COR-L47 (cell line): ENCODE measurements at places on chromosomes 16 and 17.

DNA sequence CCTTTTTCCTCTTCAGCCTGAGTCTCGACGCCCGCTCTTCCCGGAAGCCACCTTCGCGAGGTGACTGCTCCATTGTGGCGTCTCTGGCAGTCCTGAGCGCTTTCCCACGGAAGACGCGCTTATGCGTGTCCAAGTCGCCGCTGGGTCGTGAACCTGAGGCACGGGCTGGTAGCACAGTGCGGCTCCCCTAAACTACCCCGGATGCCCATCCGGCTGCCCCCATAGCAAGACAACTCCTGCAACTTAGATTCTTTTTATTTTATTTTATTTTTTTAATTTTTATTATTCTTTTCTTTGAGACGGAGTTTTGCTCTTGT is 2.1 kb upstream of the ESRP2 start:
- DNase-seq = no peak

DNA sequence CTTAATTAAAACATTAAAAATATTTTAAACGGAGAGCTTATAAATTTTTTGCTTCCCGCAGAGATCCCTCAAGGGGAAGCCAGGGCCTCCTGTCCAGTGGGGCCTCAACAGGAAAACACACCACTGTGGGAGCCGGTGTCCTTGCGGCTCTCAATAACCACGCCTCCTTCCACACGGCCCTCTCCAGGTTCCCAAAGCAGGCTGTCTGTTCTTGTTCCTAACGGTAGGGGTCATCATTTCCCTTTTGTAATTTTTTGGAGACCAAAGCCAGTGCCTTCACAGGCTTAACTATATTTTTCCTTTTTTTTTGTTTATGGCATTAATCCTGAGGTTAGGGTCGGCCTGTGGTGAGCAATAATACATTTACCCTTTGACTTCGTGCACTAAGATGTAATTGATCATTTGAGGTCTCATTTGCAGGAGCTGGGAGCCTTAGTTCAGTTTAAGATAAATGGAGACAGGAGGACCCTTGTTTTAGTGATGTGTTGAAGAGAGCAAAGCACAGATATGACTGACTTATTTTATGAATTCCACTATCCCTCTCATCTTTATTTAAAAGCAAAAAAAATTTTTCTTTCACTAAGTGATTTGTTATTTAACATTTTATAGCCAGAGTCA is 77.5 kb upstream of the N4BP1 start:
- DNase-seq = peak; percentile 68

DNA sequence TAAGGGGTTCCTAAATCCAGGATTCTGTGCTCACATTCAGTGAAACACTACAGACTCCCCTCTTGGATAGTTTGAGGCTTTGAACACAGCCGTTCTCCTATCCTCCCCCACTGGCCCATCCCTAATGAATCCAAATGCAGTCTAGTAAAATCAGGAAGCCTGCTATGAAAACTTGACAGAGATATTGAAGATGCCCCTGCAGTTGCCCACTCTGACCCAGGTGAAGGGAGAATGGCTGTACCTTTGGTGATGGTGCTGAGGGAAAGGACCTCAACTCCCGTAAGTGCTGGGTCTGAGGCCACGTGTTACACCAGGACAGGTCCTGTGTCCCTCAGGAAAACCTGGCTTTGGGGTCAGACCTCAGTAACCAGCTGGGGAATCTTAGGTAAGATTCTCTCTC is 54.4 kb downstream of the SF3B3 start:
- DNase-seq = no peak

DNA sequence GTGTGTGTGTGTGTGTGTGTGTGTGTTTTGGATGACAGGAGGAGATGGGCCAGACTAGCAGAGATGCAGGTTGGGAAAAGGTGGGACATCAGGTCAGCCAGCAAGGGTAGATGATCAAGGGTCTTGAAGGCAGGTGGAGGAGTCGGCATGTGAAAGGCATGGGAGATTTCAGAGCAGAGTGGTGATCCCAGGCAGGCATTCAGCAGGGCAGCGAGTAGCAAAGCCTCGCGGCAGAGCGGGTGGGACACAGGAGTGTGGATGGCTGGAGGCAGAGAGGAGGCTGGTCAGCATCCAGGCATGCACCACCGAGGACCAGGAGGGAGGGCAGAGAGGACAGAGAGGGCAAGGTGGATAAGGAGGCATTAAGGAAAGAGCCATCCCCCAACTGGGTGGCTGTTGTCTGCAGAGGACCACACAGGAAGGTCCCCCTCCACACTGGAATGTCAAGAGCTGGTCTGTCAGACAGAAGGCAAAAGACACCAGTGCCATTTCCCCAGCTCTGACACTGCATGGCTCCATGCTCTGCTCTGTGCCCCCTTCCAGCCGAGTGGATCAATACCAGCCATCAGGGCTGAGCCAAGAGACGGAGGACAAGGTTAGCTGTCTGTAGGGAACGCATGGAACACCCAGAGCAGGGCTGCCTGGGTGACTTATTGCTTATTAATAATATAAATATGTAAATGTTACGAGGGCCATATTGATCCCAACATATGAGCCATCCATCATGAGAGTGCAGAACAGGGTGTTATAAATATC is 74.8 kb upstream of the RPL38 start:
- DNase-seq = no peak

- DNase-seq = no peak
These were observed 17.8 kb upstream of the RAI1 start for GRCh38 chr17:17663160-17664063.

DNA sequence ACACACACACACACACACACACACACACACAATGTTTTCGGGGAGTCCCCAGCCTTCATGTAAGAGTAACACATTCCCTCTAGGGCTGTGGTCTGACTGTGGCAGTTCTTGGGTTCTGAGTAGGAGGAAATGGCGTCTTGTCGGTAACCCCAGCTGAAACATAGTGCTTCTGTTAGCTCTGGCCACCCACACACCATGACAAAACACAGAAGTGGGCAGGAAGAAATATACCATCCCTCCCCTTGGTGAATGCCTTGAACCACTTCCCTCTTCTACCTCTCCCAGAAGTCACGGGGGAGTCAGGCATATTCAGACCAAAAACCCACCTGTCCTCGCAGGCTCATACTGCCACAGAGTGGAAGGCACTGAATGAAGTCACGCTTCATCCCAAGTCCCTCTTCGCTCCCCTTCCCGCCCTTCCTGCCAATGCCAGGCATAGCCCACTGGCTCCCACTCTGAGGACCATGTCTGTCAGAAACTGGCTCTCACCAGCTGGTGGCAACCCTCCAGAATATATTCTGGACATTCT is 11.5 kb downstream of the SLC35B1 start:
- no peak for DNase-seq

GRCh38 chr16:72426386-72426785 is 254.4 kb upstream of the PMFBP1 start:
- DNase-seq = no peak

- no peak for DNase-seq
These were observed 6.9 kb downstream of the HOXB4 start for GRCh38 chr17:48571024-48571818.

- peak; percentile 85 for DNase-seq
These were observed 12.4 kb downstream of the ZFPM1 start for GRCh38 chr16:88465387-88465983.

DNA sequence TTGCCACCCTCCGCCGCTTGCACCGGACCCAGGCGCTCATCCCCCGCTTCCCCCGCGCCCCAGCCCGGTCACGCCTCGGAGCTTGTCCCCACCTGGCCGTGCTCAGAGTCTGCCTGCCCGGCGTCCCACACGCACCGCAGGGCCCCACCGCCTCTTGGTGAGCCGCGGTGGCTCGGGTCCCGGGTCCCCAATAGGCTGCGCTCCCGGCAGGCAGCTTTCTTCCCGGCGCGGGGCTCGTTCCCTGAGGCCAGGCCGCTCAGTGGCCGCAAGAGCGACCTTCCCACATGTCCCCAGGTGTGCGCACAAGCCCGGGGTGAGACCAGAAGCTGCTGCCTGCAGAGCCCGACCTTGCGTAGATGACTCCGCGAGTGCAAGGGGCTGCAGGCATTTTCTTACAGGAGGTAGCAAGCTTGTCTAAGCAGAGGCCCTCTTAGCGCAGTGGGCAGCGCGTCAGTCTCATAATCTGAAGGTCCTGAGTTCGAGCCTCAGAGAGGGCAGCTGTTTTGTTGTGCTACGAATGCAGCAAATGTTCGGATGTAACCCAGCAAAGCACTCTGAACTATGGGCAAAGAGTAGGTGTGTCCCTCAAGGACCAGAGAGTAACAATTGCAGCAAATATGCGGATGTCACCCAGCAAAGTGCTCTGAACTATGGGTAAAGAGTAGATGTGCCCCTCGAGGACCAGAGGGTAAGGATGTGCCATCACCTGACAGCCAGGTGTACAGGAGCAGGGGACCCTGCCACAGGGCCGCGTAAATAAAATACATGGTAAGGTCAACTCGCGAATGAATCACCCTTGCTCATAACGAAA is 15.6 kb downstream of the TLE7 start:
- DNase-seq = peak; percentile 34

GRCh38 chr17:47267354-47267828 is 13.8 kb downstream of the ITGB3 start:
- no peak for DNase-seq
